Activated T-cell treated with anti-CD3 and anti-CD28 coated beads for 4 hours (primary cell): ENCODE measurements at places on chromosomes 2 and 18.

DNA sequence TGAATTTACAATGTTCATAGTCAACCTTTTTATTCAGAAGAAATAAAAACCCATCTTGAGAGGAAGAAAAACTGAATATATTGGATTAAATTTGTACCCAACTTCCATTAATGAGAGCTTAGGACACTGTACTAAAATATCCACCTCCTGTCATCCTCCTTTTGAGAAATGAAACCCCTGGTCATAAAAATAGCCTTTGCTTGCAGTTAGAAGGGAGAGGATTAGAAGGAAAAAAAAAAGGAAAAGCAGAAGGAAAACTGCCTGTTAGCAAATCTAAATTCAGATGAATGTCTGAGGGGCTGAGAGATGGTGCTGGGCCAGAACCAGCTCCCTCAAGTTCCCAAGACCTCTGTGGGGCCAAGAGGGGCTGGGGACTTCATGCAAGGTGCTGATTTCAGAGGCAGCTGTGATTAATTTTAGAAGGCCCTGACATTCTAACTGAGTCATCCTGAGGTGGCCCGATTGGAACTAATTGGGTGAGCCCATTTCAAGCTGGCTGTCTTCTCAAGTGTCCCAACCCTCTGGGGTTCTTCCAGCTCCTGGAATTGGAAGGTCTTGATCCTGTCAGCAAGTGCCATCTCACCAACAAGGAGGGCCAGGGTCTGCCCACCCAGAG, 38.4 kb upstream of the BIN1 start:
- DNase-seq: no peak

GRCh38 chr18:78767648-78768071, 212.0 kb upstream of the SALL3 start:
- no peak for DNase-seq

DNA sequence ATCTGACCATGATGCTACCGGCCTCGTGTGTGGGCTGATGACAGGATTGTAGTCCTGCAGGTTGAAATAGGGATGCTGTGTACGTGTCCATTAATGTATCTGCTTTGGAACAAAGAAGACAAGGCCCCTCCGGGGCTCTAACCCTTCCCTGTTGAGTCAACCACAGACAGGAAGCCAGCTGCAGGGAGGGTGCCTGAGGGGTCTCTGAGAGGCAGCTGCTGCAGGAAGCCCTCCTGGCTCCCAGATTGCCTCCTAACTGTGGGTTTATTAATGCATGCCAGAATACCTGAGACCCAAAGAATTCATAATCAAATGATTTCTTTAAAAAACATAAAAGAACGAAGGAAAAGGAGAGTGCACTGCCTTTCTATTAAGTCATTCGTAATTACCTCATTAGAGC, 140.4 kb downstream of the CELF4 start:
- no peak for DNase-seq

DNA sequence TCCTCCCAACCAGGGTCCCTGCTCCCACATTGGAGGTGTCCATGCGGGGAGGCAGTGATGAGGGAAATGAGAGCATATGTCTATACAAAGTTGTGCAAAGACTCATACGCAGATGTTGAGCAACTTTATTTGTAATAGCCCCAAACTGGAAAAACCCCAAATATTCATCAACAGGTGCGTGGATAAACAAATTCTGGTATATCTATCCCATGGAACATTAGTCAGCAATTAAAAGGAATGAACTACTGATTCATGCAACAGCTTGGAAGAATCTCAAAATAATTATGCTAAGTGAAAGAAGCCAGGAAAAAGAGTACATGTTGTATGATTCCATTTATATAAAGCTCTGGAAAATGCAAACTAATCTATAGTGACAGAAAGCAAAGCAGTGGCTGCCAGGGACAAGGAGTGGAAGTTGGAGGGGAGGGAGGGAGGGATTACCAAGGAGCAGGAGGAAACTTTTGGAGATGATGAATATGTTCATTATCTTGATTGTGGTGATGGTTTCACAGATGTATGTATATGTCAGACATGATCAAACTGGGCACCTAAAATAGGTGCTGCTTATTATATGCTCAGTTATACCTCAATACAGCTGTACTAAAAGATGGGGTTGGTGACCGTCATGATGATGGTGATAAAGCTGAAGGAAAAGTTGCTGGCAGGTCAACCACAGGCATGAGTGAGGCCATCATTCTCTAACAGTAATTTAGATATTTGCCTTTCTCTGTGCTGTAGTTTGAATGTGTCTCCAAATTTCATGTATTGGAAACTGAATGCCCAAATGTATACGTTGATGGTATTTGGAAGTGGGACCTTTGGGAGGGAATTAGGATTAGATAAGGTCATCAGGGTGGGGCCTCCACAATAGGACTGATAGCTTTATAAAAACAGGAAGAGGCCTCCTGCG, 270.9 kb downstream of the CYP26B1 start:
- DNase-seq: no peak

DNA sequence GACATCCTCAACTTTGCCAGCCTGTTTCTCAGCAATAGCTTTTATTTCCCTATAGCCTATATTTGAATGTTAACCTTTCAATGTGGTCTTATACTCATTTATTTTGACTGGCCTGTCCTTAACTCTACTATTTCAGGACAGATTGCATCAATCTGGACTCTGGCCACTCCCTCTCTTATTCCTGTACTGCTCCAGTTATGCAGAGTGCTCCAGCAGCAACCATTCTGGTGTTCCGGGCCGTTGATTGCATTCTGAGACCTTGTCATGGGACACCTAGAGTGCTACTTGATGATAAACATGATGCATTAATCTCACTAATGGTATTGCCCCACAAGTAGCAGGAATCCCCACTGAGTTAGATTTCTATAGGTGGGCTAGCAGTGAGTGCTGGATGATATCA, 363.4 kb downstream of the LRRTM1 start:
- no peak for DNase-seq

- no peak for DNase-seq
Observed at GRCh38 chr2:204416236-204416635, 129.0 kb upstream of the PARD3B start.

DNA sequence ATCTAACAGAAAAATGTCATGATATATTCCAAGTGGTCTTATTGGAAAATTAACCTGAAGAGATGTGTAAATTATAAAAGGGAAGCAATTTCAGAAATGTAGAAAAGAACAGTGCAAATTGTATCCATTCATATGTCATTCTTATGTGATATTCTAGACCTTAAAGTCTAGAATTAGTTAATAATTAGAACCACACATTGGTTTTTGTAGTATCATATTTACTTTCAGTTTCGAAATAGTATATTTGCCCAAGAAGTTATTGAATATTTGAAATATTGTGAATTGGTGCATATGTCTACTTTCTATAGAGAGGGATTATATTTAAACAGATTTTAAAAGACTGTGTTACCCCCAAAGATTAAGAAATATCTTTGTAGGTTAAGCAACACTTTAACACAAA, 1348.6 kb upstream of the ACVR2A start:
- DNase-seq: no peak

- no peak for DNase-seq
Observed at GRCh38 chr2:142926445-142926844, 49.0 kb downstream of the KYNU start.

- no peak for DNase-seq
Observed at GRCh38 chr2:229342376-229342775, 71.3 kb upstream of the PID1 start.

- DNase-seq: no peak
Observed at GRCh38 chr18:23340661-23341060, 112.4 kb upstream of the RIOK3 start.

- no peak for DNase-seq
Observed at GRCh38 chr2:47160660-47161059, 5.6 kb upstream of the STPG4 start.

- no peak for DNase-seq
Observed at GRCh38 chr2:39646267-39646666, 19.4 kb upstream of the TMEM178A start.

DNA sequence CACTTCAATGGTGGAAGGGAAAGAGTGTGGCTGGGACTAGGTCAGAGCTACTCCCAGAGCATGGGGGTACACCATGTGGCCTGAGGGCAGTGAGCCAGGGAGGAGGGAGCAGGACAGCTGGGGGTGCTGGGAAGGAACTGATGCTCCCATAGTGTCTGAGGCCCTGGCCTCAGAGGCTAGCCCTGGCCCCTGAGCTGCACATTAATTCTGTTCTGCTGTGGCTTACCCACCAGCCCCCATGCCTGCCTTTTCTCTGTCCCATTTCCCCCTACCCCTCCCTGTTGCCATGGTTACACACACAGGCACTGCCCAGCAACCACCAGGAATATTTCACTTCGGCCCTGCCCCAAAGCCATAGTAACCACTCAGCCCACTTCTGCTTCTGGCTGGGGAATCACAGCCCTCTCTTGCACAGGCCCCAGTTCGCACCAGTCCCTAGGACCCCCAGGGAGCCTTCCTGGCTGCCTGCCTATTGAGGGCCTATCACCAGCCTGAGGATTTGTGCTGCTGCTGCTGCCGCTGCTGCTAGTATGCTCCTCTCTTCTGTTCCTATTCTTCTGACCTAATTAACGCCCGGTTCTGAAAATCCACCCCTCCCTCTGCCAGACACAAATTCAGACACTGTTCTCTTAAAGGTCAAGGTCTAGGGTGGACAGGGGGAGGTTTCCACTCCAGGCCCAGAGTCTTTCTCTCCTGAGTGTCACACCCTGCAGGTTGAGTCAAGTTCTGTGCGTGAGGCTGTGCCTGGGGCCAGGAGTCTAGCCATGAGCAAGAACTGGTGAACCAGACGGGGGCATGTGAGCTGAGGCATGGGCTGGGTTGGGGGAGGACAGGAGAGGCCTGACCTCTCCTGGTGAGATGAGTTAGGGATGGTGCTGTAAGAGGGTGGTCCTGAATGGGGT, 87.1 kb upstream of the MCFD2 start:
- no peak for DNase-seq

DNA sequence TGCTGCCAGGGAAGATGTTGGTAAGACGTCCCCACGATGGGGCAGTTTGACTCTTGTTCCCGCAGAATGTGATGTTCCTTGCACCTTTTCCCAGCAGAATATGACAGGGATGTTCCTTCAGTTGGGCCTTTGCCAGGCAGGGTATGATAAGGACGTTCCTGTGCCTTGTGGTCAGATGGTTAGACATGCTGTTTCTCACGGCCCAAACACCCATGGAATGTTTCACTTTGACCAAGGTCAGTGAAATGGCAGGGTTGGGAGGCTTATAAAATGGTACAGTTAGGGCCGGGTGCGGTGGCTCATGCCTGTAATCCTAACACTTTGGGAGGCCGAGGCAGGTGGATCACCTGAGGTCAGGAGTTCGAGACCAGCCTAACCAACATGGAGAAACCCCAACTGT, 40.3 kb upstream of the YPEL5 start:
- DNase-seq: no peak

DNA sequence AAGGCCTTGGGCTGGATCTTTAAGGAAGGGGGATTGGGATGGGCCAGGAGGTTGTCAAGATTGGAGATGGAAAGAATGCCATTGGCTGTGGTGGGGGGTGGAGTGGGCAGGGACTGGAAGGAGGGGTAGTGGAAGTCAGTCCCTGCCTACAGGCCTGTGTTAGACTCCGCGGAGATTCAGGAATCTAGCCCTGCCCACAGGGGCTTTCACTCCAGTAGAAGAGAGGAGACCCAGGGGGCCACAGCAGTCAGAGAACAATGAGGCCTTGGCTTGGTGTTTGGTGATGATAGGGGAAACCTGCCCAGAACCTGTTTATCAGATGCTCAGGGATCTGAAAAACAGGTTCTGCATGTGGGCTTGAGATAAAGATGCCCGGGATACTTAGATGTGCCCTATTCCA, 6.1 kb downstream of the STEAP3 start:
- DNase-seq: no peak

- DNase-seq: no peak
Observed at GRCh38 chr2:64655018-64655664, 1.4 kb upstream of the SERTAD2 start.

GRCh38 chr2:65901756-65902155, 469.4 kb upstream of the SPRED2 start:
- no peak for DNase-seq

- no peak for DNase-seq
Observed at GRCh38 chr2:177393824-177394593, 1.4 kb downstream of the AGPS start.

- DNase-seq: no peak
Observed at GRCh38 chr2:75087736-75088135, 111.6 kb downstream of the TACR1 start.

GRCh38 chr2:65464604-65465003, 32.2 kb upstream of the SPRED2 start:
- DNase-seq: no peak

- DNase-seq: no peak
Observed at GRCh38 chr2:88329815-88330603, 122.5 kb downstream of the FOXI3 start.

DNA sequence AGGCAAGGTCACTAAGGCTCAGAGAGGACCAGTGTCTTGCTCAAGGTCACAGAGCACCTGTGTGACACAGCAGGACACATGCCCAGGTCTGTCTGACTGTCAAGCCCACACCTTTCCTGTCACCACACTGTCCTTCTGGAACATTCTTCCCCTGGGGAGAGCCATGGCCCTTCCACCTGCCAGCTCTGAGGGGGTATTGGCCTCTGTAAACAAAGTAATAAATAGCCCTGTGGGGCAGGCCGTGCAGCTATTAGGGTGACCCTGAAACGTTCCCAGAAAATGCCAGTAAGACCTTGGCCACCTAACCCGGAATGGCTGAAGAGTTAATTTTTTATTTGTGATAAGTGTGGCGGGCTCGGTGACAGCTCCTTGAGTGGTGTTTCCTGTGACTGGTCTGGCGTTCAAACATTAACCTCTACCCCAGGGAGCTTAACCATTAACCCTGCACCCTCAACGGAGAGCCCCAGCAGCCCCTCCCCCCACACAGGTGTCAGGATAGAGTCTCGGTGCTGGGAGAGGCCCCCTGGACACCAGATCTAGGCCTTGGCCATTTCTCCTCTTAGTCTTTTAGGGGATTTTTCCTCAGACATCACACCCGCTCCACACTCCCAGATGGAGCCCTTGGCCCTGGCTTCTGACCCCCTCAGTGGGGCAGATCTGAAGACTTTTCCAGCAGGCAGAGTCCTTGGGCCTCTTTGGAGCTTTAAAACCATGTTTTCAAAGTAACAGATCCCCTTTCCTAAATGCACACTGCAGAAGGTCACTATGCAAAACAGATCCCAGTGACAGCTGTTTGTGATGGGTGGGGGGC, 36.6 kb downstream of the SCTR start:
- no peak for DNase-seq

GRCh38 chr2:189633392-189633811, 27.9 kb upstream of the ASNSD1 start:
- DNase-seq: no peak

GRCh38 chr18:74148543-74149070, 284 bp downstream of the TIMM21 start:
- DNase-seq: no peak

GRCh38 chr2:72936660-72937355, 19.5 kb downstream of the EMX1 start:
- DNase-seq: no peak

DNA sequence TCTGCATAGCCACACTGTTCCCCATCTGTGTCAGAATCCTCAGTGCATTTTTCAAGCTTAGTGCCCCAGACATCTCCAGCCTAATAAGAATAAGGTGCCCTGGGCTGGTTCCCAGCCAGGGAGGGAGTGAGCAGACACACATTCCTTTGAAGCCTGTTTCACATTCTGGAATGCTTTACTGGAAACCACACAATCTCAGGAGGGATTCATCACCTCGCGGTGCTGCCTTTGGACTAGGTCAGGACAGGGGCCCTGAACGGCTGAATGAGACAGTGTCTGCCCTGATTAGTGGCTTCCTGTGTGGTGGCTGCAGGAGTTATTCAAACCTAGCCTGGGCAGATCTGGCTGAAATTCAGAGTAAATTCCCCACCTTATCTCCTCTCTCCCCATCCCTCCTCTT, 108.0 kb upstream of the LDAH start:
- DNase-seq: no peak

GRCh38 chr2:197204519-197205250, 105.9 kb downstream of the ANKRD44 start:
- no peak for DNase-seq

- DNase-seq: no peak
Observed at GRCh38 chr2:217517402-217517801, 485.4 kb downstream of the TNS1 start.
